ENCODE measurements at places on chromosomes 7 and 10.

- DNase-seq = no peak
These were observed 459 bp downstream of the CYCS start for GRCh38 chr7:25124465-25125136.

GRCh38 chr10:49653273-49653929 is 26.1 kb upstream of the C10orf53 start:
- no peak for DNase-seq

GRCh38 chr7:128455543-128456254 is at the start of gene HILPDA:
TSS of gene HILPDA (plus strand) at chr7:128455878. CDS start at chr7:128457269, 1,391 bp downstream.
- peak; percentile 79 for DNase-seq

DNA sequence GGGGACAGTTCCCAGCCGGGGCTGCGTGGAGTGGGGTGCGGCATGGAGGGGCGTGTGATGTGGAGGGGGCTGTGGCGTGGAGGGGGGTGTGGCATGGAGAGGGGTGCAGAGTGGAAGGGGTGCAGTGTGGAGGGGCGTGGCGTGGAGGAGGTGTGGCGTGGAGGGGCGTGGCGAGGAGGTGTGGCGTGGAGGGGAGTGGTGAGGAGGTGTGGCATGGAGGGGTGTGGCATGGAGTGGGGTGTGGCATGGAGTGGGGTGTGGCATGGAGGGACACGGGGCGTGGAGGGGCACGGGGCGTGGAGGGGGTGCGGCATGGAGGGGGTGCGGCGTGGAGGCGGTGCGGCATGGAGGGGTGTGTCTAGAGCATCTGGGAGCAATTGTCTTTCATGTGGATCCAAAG is 33.6 kb downstream of the NKX6-2 start:
- no peak for DNase-seq

- no peak for DNase-seq
These were observed 1.9 kb downstream of the SFTPD start for GRCh38 chr10:79947083-79947415.

- no peak for DNase-seq
These were observed 81.1 kb upstream of the FZD1 start for GRCh38 chr7:91182819-91183764.

DNA sequence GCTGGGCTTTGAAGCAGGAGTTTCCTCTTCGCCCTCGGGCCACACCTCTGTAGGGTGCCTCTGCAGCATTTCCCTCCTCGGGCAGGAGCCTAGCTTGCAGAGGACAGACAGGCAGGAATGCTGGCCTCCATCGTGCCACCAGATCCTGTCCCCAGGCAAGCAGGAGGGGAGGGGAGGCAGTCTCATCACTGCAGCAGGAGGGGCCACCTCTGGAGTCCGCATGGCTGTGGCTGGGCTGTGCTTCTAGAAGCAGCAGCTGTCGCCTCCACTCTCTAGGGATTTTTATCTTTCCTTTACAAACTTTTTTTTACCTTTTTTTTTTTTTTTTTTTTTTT is 181.4 kb downstream of the CUX1 start:
- DNase-seq = no peak

GRCh38 chr10:53771701-53772100 is 999.1 kb upstream of the MBL2 start:
- no peak for DNase-seq

DNA sequence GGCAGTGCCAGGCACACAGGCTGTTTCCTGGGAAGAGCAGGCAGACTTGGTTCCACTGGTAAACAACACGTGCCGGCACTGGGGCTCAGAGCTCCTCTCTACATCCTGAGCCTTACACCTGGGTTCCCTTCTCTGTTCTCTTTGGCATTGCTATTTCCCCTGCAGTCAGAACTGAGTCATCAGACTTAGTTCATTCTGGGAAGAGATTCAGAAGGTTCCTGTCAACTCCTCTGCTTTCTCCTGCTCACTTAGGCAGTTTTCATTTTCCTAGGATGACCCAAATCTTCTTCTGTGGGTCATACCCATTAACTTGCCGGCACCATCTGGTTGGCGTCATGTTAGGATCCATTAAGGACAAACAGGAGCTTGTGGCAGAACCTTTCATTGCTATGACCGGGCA is 33.4 kb upstream of the LRRC18 start:
- no peak for DNase-seq

GRCh38 chr10:83632701-83633100 is 506.6 kb upstream of the GHITM start:
- DNase-seq = no peak

DNA sequence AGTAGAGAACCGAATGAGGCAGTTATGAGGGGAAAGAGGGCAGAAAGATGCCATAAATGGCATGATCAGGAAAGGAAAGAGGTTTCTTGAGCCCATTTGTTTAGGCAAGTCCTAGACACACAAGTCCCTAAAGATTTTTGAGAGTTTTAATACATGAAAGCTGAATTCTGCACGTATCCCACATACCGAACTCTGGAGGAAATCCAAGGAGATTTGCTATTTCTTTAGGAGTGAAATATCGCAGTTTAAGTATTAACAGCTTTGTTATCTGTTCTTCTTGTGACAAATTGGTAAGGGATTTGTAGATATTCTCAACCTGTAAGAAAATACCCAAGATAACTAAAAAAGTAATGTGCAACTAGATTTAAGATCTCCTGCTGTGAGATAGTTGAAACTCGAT is 23.7 kb upstream of the CUBN start:
- DNase-seq = no peak

DNA sequence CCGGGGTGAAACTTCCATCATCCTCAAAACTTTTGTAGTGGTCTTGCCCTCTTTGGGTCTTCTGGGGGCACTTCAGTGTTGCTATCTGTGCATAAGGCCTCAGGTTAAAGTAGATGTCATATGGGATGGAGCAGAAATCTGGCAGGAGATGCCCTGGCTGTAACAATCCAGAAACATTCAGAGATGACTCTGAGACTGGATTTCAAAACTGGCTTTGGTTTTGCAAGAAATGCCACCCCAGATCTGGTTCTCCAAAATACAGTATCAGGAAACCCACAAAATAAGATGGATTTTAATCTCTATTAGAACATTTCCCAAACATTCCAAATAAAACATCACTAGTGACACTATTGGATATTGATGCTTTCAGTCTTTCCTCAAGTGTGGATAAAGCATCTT is 191.5 kb downstream of the REEP3 start:
- DNase-seq = no peak

DNA sequence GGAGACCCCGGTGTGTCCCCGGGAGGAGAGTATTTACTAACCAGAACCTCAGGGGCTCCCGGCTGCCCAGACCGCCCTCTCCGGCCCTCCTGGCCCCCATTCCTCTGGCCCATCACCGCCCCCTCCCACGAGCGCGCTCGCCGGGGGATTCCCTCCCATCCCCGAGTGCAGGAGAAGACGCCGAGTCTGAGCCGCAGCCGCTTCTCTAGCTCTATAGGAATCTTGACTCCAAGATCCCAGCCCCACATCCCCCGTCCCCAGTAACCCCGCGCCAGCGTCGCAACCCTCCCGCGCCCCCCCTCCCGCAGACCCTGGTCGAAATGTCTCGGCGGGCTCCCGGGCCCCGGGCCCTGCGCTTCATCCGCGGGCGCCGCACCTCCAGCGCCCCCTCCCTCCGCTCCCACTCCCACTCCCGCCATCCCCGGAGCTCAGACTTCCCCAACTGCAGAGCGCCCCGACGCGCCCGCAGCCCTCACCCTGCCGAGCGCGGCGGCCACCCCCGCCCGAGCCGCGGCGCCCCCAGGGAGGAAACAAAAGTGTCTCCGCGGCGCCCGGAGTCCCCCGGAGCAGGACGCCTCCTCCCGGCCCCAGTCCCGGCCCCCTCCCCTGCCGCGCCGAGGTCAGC is 541 bp downstream of the ELMO1 start:
- DNase-seq = no peak

DNA sequence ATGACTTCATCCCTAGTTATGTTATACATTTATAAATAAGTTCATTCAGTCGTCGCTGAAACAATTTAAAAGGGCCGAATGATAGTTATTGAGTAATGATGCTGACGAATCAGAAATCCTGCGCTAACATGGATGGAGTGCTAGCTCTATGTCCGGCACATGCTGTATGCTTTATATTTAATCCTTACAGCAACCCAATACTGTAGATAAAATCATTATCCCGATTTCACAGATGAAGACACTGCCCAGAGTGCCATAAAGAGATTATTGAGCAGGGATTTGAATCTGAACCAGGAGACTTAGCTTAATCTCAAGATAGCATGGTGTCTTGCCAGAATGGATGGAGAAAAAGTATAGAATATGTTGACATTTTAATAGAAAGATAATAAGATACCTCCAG is 1.1 kb upstream of the ICA1 start:
- no peak for DNase-seq

GRCh38 chr7:101990811-101991418 is 173.5 kb downstream of the CUX1 start:
- no peak for DNase-seq

- no peak for DNase-seq
These were observed 259.3 kb downstream of the HTR7 start for GRCh38 chr10:90598513-90598912.

DNA sequence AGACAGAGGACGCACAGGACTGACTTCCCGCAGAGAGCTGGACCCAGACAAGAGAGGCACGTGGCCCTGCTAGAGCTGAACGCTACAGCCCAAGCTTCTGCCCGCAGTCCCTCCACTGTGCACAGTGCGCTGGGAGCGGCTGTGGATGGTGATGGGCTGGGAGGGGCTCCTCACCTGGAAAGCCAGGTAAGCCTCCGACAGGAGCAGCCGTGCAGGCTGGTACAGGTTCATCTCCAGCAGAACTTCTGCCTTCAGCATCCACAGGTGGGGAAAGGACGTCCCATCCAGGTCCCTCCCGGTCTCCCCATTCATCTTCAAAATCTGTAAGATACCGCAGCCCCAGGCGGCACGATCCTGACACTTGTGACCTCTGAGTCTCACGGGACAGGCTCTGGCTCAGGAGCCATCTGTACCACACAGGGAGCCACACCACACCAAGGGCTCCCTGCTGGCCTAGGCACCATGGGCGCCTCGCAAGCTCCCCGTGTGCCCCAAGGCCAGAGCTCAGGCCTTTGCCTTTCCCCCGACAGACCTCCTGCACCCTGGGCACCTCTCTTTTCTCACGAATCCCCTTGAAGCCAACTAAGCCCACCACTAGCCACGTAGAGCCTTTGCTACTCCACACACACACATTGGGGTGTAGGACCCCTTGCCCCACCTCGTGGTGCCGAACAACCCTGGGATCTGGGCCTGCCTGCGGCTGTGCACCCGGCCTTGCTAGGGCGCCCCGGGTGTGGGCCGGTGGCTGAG is 76.3 kb downstream of the CFAP46 start:
- no peak for DNase-seq

GRCh38 chr10:62699148-62699547 is 105.4 kb upstream of the ADO start:
- DNase-seq = no peak

- no peak for DNase-seq
These were observed 160.2 kb downstream of the SRPK2 start for GRCh38 chr7:105228555-105228954.

GRCh38 chr7:71705217-71705616 is 573.3 kb downstream of the GALNT17 start:
- no peak for DNase-seq

DNA sequence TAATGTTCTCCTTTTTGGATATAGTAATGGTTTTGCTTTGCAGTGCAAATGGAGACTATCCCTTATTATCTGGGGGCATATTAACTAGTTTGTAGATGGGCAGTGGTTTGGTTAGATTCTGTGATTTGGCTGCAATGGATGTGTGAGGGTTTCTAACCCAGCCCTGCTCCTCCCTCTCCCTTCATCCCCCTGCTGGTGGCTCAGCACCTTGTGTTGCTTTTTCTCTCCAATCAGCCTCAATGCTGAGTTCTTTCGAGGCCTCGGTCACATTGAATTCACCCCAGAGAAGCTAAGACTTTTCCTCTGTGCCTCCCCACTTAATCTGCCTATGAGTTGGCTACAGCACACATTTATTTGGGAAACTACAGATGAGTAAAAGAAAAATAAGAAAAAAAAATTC is 120.0 kb downstream of the MALRD1 start:
- no peak for DNase-seq

- DNase-seq = peak; percentile 72
These were observed 48.7 kb downstream of the PODXL start for GRCh38 chr7:131507592-131508331.

DNA sequence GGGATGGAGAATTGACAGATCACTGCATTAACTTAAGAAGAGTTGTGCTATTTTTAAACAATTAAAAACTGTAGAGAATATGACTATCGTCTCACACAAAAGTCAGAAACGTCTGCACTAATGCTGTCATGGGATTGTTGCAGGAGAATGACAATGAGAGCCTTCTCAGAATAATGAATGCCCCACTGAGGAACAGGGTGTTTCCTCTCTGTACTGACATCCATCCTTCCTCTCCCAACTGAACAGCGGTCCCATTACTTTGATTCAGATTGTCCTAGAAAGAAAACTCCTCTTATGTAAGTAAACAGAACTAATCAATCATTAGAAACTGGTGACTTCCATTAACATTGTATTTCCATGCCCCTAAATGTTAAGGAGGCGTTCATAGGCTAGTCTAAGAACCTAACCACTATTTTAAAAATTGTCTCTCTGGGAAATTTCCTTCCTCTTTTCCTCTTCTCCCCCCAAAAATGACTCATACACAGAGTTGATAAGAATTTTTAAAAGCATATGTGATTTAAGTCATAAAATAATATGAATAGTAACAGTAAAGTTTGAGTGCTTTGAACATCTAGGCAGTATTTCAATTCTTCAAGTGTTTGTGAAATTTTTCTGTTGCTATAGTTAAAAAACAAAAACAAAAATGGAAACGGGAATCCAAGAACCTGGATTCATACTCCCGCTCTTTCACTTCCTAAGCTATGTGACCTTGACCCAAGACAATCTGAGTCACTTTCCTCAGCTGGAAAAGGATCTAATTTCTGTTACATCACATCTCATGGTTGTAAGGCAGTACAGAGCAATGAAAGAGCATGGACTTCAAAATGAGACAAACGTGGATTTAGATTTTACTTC is 12.7 kb upstream of the MACC1 start:
- no peak for DNase-seq

DNA sequence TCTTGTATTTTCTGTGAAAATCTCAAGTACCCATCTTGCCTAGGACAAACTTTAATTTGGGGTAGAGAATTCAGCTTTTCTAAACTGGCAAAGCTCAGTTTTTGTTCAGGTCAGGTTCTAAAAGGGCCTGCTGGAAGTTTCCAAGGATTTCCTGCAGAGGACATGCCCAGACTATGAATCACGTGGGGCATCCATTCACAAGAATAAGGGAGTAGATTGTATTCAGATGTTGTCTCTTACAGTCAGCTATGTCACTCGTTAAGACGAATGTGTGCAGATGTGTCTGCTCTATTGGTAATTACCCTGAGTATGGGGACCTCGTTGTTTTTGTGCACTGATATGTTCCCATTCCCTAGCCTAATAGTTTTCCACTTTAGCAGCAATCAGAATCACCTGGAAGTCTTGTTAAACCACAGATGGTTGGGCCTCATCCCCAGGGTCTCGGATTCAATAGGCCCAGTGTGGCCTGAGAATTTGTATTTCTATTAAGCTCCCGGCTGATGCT is 81.0 kb upstream of the ITPRID1 start:
- no peak for DNase-seq

- DNase-seq = no peak
These were observed 85.9 kb upstream of the NPVF start for GRCh38 chr7:25314094-25314730.

All from hypothalamus (tissue), 51 donors.